ENCODE measurements at places on chromosomes 1 and 21.

DNA sequence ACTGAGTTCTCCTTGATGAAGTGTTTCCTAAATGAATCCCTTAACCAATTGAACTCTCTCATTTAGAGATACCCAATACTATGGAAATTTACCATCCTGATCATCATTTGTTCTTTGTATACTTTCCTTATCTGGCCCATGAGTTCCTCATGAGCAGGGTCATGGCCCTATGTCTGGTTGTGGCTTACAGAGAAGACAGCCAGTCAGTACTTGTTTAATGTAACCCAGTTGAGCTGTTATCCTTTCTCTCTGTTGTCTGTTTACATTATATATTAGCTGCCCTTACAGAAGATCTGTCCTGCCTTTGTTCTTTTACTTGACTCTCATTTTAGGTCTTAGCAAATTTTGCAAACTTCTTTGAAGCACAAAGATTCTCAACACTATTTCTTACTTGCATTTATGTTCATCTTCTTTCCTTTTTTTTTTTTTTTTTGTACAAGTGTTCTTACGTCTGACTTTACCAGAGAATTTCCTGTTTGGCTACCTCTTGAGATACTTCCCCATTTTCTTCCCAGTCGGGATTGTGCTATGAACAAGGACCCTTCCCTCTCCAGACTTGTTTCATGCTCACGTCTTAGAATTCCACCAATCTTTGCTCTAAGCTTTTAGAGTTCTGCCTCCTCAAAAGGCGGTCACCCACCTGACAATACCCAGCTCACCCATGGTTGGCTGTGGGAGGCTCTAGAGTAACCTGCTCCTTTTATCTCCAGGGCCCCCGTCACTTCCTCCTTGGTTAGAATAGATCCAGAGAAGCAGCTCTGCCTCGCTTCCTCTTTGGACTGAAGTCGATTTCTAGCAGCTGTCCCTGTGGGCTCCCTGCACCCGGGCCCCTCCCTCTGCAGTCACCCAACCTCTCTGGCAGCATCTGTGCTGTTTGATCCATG, 53.6 kb upstream of the RUNX1 start:
- no peak for DNase-seq

DNA sequence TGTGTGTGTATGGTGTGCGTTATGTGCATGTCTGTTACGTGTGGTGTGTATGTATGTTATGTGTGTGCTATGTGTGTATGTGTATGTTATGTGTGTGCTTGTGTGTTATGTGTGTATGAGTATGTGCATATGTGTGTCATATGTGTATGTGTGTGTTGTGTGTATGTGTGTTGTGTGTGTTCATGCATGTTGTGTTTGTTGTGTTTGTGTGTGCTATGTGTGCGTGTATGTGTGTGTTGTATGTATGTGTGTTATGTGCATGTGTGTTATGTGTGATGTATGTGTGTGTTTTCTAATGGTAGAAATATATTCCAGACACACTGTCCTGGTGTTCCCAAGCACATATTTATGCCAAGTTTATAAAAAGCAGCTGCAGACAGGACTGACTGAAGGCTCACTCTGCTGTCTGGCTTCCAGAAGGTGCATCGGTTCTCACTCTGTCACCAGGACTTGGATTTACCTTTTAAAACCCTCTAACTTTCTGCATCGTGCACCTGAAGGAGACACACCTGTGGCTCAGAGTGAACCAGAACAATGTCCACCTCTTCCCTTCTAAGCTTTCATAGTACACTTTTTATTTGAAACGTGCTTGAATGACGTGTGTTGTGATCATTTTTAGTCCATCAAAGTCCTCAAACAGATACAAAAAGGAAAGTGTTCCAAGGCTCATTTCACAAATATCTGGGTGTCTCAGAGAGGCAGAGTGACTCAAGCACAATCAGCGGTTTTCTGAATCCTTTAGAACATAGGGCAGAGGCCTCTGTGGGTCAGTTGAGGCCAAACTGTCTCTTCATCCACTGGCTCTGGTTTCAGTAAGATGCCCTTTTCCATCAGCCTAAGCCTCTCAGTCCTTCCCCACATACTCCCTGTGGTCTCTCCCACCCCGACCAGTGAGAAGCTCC, 49.9 kb downstream of the TOMM20 start:
- no peak for DNase-seq

GRCh38 chr1:214439352-214440119, 111.9 kb downstream of the PTPN14 start:
- no peak for DNase-seq

GRCh38 chr1:45722809-45723208, 27.6 kb downstream of the IPP start:
- no peak for DNase-seq

DNA sequence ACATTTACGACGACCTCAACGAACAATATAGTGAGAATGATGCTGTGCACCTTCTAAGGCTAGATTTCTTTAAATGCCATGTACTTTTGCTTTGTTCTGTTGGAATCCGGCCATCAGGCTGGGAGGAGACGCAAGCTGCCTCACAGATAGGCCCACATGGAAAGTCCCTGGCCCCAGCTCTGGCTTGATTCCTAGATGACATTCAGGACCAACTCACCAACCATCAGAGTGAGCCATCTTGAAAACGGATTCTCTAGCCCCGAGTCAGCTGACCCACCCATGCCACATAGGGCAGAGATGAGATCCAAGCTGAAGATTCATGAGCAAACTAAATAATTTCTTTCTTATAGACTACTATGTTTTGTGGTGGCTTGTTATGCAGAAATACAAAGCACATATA, 164.4 kb downstream of the ZNF281 start:
- no peak for DNase-seq

GRCh38 chr1:21732664-21733063, 50.3 kb downstream of the USP48 start:
- DNase-seq = no peak

GRCh38 chr1:220694866-220695382, 4.8 kb downstream of the C1orf115 start:
- no peak for DNase-seq

- DNase-seq = no peak
Observed at GRCh38 chr1:101178688-101179491, 57.9 kb upstream of the S1PR1 start.

DNA sequence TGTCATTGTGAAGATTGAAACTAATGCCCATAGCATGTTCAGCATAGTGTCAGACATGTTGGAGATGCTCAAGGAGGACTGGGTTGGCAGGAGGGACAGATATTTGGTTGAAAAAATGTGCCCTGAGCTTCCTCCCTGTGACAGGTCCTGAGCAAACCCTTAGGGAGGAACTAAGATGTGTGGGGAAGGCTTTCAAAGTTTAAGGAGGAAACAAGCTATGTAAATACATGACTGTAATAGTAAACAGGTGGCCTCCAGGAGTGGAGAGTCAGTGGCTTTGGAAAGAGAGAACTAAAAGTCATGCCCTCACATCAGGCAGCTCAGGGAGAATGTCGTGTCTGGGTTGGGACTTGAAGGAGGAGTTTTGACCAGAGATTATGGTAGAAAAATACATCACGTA, 9.7 kb upstream of the KIRREL1 start:
- no peak for DNase-seq

- DNase-seq = no peak
Observed at GRCh38 chr1:42340901-42341300, 5.9 kb upstream of the FOXJ3 start.

DNA sequence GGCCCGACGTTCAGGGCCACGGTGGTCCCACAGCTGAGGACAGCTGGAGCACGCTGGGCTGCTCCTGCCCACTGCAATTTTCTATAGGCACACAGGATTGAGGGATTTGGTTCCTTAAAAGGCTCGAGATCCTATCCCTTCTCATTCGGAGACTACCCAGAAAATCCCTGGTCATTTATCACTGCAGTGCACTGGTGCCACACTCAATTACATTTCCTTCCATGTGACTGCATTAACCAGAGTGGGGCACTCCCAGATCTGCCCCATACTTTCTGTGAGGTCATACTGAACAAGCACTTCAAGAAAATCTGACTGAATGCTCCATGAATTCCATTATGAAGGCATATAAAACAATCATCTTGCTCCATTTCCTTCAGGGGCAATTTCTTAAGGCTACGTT, 49.8 kb upstream of the KCNE1 start:
- DNase-seq = no peak

DNA sequence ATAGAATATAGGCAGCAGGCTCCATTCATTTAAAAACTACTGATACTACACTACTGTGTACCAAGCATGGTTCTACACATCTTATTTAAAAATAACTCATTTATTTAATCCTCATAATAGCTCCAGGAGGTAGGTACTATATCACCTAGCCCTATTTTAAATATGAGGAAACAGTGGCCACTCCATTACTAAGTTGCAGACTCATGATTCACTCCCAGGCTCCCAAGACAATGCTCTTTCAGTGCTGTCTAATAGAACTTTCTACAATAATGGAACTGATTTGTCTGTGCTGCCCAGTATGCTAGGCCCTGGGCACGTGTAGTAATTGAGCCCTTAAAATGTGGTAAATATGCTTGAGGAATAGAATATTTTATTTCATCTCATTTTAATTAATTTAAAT, 357.1 kb downstream of the LTN1 start:
- no peak for DNase-seq

GRCh38 chr1:205073511-205073910, 10.7 kb downstream of the TMEM81 start:
- no peak for DNase-seq

- no peak for DNase-seq
Observed at GRCh38 chr1:34164771-34165391, at the start of gene CSMD2. TSS of gene CSMD2 (minus strand) at chr1:34165230. CDS start at chr1:34165097, 133 bp downstream.

DNA sequence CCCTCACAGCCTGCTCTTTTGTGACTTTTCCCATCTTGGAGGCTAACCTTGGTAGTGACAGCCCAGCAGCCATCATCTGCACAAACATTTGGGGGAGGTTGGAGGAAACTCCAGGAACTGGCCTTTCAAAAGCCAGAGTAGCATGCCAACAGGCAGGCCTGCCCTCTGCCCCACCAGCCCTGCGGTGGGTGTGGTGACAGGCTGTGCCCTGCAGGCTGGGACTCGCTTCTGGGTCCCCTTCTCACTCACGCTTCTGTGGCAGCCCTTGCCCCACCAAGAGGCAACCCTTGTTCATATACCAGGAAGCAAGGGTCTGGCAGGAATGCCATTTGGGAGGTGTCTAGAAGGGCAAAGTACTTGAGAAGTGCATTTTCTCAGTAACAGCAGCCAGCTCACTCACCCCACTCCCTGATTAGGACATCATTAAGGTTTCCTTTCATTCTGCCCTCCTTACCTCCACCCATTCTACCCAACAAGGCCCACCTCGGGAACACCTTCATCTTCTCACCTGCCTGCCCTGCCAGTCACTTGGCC, 20.8 kb upstream of the FAM3B start:
- no peak for DNase-seq

DNA sequence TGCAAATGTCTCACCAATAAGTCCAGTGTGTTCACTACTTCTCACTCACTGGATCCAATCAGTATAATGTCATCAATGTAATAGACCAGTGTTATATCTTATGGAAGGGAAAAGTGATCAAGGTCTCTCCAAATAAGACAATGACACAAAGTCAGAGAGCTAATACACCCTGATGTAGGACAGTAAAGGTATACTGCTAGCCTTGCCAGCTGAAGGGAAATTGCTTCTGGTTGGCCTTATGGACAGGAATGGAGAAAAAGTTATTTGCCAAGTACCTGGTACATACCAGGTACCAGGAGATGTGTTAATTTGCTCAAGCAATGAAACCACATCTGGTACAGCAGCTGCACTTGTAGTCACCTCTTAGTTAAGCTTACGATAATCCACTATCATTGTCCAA, 141.0 kb downstream of the LTN1 start:
- no peak for DNase-seq

DNA sequence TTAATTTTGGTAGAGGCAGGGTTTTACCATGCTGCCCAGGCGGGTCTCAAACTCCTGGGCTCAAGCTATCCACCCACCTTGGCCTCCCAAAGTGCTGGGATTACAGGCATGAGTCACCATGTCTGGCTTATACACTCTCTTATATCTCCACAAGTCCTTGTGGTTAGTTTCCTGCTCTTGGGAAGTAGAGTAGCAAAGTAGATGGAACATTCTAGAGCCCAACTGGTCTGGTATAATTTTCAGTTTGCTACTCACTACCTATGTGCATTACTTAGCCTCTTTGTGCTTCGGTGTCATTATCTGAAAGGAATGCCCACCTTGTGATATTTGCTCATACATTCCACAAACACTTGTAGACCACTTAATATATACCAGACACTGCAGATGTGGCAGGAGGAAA, 96.6 kb upstream of the IPO9 start:
- DNase-seq = no peak

DNA sequence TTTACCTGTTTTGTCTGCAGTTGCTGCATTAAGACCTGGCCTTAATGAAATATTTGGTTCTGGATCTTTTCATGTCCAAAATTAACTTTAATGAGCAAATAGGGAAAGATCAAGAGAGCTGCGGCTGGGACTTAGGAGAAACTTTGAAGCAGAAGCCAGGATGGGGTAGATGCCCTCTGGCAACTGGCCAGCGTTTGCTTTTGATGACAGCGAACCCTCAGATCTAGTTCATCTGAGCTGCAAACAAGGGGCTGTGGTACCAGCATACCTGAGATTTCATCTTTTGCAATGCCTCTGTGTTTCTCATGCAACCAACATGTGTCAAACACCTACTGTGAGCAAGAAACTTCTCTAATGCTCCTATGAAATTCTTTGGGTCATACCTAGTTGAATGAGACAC, 13.0 kb upstream of the TEDDM1 start:
- DNase-seq = no peak
